Stimulated activated CD8-positive, alpha-beta memory T cell treated with anti-CD3 and anti-CD28 coated beads, Interleukin-12 subunit alpha, Interleukin-12 subunit beta, amount 100 ng/mL, for 1 hour (primary cell): ENCODE measurements at places on chromosomes 5 and 9.

DNA sequence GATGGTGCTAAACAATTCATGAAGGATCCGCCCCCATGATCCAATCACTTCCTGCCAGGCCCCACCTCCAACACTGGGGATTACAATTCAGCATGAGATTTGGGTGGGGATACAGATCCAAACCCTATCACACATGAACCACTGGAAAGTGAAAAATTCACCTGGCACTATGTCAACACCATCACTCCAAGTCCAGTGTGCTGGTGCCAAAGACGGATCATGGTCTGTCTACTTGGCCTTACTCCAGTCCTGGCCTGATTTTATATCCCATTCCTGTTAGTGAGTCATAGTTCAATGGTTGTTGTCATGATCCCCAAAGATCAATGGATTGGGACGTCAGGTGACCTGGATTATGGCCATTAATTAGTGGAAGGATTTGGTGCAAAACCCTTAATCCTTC is 147.4 kb upstream of the RPS23 start:
- DNase-seq = no peak

DNA sequence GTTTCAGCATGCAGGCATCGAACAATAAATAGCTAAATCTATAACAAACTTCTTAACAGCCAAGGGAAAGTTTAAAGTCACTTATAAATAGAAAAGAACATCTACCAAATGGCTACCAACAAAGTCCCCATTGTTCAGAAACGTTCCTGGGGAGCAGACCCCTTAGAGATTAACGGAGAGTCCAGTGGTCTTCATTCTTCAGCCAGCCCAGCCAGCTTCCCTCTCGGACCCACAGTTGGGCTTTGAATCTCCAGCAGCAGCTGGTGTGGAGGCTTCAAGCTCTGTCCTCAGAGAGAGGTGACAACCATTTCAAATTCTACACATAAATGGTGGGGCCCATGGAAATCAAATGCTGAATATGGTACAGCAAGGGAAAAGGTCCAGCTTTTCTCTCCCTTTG is 11.2 kb downstream of the ENC1 start:
- no peak for DNase-seq

DNA sequence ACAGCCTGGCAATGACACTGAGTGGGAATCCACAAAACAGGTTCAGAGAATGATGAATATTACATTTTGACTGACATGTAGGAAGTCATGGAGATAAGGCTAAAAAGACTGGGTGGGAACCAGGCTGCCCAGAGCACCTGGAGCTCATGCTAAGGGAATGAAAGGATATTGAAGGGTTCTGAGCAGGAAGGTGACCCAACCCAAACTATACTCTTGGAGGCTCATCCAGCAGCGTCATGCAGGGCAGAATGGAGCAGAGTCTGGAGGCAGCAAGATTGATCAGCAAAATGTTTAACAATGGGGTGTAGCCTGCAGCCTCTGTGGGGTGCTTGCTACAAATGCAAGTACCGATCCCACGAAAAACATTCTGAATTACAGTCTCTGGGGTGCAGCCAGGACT is 120.2 kb downstream of the PSD2 start:
- DNase-seq = no peak

DNA sequence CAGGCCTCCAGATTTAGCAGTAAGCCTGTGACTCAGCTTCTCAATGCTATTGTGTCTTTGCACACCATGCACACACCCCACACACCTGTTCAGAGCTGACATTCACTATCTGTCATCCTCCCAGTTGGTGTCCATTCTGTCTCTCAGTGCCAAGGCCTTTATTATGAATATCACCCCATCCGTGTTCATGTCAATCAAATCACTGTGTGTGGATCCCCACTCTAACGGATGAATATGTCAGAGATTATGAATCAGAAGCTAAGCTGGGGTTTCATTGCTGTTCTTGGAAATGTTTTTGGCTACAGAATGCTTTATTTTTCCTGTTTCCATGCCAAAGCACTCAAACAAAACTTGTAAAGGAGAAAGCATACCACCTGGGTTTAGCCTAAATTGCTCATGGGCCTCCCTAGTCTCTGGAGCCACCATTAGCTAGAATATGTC is 9.4 kb upstream of the MAMDC2 start:
- DNase-seq = no peak

DNA sequence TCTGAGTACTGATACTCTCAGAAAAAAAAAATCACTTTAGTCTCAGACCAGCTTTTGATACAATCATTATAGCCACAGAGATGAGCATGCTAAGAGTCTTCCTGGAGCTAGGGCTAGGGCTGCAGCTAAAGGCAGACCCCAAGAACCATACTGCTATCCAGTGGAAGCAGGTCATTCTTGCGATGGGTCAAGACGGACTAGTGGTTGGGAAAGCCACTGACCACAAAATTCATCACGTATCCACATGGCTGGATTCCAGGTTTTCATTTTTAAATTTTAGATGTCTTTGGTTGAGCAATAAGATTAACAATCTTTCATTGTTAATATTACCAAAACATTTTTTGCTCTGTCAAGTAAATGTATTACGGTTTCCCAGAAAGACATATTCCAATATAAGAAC is 598.1 kb downstream of the DNAH5 start:
- DNase-seq = no peak

DNA sequence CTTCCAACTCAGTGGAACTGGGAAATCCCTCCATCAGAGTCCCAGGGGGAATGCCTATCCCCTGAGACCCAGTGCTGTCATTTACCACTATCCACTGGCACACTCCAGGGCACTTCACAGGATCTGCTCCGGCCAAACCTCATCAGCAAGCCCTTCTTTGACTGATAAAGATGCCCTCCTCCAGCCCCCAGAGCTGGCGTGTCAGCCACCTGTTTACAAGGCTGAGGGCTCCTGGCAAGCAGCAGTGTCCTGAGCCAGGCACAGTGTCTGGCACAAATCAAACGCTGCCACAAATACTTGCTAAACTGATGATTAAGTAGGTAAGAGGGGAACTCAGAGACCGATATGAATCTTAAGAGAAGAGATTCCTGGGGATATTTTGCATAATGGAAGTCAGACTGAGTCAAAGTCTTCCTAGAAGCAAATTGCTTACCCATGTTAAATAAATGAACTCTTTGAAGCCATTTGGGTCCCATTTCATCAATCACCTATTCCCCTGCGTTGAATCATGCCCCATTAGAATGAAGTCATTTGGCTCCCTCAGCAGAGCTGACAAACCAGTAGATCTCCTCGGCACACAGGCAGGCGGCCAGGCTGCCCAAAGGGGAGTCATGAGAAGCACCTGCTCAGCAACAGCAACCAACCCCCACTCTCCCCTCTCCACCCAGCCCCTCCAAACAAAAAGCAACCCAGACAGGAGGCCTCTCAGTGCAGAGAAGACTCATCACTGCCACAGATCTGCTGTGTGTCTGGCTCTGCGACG is 97.4 kb downstream of the CDK5RAP2 start:
- DNase-seq = no peak

DNA sequence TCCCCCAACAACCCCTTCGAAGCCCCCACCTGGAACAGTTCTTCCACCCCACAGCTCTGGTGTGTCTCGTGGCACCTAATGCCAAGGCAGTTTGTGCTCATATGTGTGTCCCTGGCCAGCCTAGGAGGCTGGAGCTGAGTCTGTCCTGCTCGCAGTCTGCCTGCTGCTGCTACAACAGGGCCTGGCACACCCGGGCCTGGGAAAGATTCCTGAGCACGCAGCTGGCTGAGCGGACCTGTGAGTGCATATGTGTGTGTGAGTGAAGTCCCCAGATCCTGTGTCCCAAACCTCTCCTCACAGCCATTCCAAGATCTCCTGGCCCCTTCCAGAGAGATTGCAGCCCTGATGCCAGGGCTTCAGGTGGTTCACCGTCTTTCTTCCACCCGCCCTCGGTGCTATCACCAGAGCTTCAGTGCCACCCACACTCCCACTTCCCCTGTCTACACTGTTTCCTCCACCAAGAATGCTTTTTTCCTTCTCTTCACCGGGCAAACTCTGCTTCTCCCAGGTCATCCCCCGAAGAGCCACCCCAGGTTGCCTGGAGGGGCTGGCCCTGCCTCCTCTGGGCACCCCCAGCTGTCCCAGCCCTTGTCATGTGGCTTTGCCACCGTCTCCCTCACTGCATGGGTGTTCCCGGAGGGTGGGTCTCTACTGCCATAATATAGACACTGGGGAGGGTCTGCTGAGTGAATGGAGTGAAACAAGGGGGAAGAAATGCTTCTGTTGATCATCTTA is 28.4 kb downstream of the LMX1B start:
- DNase-seq = no peak

DNA sequence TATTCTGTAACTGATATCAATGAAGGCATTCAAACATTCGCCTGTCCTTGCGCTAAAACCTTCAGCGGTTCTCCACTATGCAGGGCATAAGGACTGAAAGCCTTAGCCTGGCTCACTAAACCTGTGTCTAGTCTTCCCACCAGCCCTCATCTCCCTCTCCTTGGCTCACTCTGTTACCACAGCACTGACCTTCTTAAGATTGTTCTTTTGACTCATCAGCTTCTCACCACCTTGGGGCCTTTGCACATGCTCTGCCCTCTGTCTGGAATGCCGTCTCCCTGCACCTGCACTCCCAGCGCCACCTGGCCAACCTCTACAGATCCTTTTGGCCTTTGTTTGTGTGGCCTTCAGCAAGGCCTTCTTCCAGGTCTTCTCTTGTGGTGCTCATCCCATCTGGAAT is 131.8 kb upstream of the IER5L start:
- no peak for DNase-seq

- DNase-seq = no peak
Observed at GRCh38 chr9:35490155-35490909, 421 bp downstream of the RUSC2 start.

DNA sequence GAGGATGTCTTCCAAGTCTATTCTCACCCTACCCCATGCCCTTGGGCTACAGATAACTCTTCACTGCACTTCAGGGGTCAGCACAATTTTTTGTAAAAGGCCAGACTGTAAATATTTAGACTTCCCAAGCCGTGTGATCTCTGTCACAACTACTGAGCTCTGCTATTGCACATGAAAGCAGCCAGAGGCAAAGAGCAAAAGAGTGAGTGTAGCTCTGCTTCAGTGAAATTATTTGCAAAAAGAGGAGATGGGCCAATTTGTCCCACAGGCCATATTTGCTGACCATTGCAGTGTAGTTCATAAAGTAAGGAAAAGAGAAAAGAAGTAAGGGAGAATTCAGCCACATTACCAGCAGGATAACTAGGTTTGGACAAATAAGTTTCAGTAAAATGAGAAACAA is 7.0 kb upstream of the MOCS2 start:
- no peak for DNase-seq

DNA sequence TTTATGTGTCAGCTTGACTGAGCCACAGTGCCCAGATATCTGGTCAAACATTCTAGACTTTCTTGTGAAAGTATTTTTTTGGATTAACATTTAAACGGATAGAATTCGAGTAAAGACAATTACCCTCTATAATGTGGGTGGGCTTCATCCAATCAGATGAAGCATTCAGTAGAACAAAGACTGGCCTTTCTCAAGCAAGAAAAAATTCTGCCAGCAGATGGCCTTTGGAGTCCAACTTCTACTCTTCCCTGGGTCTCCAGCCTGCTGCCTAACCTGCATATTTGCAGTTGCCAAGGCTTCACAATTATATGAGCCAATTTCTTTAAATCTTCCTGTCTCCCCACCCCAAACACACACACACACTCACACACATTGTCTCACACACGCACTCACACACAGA is 86.4 kb downstream of the MED10 start:
- DNase-seq = no peak

- DNase-seq = no peak
Observed at GRCh38 chr5:92849756-92850155, 731.3 kb downstream of the NR2F1-AS1 start.

- no peak for DNase-seq
Observed at GRCh38 chr5:88876714-88877113, 6.3 kb downstream of the MEF2C start.
